ENCODE measurements at places on chromosomes 4 and X.

- DNase-seq = no peak
Measured at GRCh38 chr4:57156242-57156990, 46.2 kb upstream of the IGFBP7 start.

DNA sequence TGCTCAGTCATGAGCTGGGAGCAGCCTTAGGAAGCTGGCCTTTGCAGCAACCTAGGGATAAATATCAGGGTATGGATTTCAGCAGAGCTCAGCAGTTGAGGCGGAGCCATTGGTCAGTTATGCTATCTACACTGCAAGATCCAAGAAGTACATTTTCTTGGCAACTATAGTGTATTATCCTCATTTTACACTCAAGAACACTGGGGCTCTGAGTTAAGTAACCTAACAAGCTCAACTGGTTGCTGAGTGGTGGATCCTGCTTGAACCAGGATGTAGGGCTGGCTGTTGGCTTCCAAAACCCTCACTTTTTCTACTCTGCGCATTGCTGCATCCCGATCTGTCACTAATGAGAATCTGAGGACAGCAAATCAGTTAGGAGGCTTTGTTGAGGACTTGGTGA lies 1.5 kb upstream of the SCARB2 start:
- peak; percentile 21 for DNase-seq

- DNase-seq = no peak
Measured at GRCh38 chr4:56186808-56187523, 200.3 kb downstream of the AASDH start.

DNA sequence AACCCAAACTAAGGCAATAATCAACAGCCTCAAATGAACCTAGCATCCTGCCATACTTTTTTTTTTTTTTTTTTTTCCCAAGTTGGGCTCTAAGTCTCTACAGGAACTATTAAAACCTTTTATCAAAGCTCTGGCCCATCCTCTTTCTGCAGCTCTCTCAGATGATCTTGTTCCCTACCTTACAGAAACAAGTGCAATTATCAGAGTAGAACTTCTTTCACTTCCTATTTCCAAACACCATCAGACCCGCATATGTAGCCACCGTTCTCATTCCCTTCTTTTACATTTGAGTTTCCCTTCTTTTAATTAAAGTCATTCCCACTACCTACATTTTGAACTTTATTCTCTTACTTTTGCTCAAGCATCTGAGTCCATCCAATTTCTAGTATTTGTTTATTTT lies 690.6 kb downstream of the DMD start:
- no peak for DNase-seq

- no peak for DNase-seq
Measured at GRCh38 chr4:139509727-139510410, 46.1 kb downstream of the SETD7 start.

DNA sequence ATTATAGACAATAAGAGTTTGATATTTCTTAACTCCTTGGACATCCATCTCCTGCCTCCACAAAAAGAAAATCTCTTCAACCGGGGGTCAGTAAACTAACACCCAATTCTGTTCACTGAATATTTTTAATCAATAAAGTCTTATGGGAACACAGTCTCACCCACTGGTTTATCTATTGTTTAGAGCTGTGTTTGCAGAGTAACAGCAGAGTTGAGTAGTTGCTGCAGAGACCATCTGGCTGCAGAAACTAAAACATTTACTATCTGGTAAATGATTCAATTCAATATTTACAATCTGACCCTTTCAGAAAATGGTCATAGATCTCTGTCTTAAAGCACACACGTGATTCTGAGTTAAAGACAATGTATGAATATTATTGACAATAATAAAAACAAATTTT lies 94.0 kb downstream of the TMA16 start:
- DNase-seq = no peak

DNA sequence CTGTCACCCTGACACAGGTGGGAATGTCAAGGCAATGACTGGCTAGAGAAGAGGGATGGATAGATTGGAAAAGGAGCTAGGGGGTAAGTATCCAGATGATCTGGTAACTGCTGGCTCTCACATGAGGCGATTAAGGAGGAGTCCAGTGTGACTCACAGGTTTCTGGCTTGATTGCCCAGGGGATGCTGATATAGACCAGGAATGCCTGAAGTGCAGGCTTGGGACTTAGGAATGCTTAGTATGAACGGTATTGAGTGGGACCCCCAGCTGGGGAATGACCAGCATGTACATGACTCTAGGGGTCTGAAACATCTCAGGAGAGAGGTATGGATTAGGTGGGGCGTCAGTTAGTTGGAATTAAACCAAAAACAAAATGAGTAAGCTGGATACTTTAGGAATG lies 65.8 kb upstream of the PRPS1 start:
- DNase-seq = peak; percentile 97

DNA sequence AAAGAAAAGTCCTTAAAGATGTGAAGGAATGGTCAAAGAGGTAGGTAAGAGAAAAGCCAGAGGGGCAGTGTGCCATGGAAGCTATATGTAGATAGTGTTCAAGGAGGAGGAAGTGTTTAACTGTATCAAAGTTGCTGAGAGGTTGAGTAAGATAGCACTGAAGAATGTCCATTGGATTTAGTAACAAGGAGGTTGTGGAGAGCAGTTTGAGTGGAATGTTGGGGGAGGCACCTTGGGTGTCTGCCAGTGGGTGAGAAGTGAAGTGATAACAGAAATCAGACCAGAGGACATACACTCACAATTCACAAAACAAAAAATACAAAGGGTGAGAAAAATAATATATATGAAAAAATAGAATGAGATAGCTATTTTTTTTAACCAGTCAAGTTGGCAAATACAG lies 121.3 kb upstream of the AMOT start:
- no peak for DNase-seq

DNA sequence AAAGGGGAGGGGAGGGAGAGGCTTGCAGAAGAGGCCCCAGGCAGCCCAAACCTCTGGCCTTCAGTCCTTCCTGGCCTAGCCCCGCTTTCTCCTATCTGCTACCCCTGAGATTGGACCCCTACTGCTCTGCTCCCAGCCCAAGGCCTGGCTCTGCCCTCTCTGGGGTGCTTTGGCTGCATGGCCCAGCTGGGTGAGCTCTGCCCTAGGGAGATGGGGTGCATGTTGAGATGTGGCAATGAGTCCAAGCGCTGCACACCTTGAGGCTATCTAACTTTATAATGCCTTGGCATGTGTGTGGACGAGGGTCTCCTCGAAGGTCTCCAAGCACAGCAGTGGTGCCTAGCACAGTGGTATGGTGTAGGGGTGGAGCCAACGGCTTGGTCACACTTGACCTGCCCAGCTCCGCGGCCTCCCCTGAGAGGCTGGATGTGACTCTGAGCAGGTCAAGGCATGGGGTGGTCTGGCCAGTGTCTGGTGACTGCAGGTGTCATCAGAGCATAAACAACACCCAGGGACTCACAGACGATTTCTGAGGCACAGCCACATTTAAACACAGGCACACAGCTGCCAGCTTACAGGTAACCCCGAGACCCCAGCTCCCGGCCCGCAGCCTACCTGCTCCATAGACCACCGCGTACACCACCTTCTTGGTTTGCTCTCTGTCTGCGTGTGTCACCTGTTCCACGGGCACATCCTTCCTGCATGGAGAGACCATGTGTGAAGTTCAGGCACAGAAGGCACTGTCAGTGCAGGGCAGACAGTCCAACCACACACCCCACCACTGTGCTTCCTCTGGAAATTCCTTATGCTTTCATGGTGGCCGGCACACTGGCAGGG lies 36.3 kb downstream of the NAT8L start:
- DNase-seq = no peak

DNA sequence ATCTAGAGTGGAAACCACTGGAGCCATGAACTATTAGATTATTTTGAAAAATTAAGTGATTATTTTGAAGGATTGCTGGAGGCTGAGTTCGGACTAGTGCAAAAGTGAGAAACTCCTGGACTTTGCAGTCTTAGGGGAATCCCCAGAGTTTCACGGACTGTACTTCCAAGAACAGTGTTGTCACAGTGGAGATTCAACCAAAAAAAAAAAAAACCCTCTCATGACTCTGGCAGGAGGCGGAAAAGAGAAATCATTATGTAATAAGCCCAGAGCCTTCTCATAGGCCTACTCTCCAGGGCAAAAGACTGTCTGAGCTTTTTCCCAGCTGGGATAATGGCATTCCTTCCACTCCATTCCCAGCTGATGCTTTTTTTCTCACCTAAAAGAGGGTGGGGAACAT lies 16.8 kb upstream of the C4orf51 start:
- no peak for DNase-seq

GRCh38 chr4:183499801-183500200 lies 5.1 kb upstream of the ING2 start:
- no peak for DNase-seq

- DNase-seq = no peak
Measured at GRCh38 chr4:114149-114548, 10.2 kb upstream of the ZNF718 start.

DNA sequence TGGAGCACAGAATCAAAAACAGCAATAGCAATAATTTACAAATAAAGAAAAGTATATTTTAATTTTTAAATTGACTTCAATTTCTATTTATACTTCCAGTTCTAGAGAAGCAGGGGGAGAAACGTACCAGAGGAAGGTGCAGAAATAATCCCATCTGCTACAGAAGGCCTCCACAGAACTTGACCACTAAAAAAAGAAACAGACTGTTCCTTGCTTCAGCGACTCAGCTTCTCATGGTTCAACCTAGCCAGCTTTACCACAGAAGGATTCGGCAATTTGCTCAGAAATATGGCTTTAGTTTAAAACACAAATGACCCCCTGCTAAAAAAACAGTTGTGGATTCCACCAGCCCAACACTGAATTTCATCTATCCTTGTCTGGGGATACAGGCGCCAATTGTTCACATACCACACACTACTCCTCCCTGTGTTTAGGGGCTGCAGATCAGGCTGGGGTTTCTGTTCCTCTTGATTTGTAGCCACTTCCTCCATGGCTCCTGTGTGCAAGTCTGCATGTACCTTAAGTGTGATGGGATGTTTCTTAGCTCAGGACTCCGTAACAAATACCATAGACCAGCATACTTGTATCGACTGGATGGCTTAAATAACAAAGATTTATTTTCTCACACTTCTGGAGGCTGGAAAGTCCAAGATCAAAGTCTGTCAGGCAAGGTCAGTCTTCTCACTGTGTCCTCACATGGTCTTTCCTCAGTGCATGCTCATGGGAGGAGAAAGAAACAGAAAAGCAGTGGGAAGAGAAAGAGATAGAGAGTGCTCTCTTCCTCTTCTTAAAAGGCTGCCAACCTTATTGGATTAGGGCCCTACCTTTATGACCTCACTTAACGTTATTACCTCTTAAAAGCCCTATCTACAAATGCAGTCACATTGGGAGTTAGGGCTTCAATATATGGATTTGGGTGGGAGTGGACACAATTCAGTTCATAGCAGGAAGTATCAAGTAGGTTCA lies 79.1 kb downstream of the AMOT start:
- DNase-seq = no peak

GRCh38 chr4:8295471-8295870 lies 25.9 kb downstream of the HTRA3 start:
- DNase-seq = no peak

DNA sequence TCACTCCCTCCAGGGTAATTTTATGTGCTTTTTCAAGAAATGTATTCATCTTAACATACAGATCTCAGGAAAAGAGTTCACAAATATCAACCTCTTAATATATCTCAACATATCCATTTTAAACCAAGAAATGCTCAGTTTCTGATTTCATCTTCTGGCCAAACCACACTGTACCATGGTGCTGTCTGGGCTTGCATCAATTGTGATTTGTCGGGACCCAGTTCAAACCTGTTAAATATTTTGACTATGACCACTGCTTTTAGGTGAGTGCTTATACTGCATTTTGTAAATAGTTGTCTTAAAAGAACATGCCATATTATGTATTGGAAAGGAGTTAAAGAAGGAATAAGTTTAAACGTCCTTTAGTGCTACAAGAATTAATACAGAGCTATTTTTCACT lies 352.1 kb downstream of the SPOCK3 start:
- DNase-seq = no peak

DNA sequence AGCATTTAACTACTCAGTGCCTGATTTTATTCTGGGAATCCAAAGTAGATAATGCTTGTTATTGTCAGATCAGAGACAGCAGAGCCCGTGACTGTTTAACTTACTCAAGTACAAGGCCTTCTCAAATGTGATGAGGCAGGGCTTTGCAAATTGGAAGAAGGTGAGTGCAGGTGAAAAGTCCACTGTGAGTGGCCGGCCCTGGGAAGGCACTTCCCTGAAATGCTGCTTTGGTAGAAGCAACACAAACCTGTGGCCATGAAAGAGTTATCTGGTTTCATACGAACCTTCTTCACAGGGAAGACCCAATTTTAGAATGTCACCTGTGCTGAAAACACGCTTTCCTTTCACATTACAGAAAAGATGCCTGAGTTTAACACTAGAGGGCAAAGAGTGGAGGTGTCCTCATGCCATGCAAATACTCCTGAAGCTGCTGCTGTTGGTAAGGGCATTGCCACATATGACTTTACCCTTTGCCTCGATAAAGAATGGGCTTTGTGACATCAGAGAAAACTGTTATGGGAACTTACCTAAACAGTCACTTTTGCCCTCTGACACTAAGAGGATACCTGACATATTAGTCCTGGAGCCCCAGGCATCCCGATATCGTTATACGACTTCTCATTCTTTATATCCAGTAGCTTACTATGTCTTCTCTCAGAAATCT lies 8.0 kb downstream of the PPARGC1A start:
- DNase-seq = no peak

- peak; percentile 77 for DNase-seq
Measured at GRCh38 chr4:1731180-1731579, 9.9 kb downstream of the TACC3 start.

- peak; percentile 82 for DNase-seq
Measured at GRCh38 chr4:38119668-38120385, 159.6 kb downstream of the PTTG2 start.

DNA sequence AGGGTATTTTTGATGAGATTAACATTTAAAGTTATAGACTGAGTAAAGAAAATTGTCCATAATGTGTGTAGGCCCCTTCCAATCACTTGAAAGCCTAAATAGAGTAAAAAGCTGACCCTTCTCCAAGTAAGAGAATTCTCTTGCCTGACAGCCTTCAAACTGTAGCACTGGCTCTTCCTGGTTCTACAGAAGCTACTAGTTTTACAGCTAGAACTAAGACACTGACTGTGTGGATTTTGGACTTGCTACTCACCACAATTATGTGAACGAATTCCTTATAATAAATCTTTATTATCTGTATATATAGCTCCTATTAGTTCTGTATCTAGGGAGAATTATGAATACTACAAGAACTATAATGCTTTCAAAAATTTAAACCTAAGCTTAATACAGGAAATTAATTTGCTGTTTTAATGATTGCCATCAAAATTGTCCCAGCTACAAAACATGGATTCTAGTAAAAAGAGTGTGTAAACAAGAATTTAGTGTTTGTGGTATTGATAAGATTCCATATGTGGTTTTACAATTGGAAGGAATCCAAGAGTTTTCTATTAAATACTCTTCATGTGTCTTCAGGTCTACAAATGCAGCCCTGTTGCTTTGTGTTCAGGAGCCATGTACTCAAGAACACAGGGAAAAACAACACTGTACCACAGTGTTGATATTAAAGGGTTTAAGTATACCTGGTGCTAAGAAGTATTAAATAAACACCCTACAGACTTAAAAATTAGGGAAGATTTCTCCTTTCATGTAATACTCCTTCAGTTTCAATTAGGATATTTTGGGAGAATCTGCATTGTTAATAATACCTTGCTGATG lies 366.5 kb downstream of the CXXC4 start:
- no peak for DNase-seq

- DNase-seq = peak; percentile 95
Measured at GRCh38 chrX:45515262-45516215, 314.9 kb upstream of the DIPK2B start.

GRCh38 chr4:95129031-95129430 lies 371.3 kb downstream of the BMPR1B start:
- peak; percentile 8 for DNase-seq
